PC-9 (cell line): ENCODE measurements at places on chromosomes 2 and 18.

DNA sequence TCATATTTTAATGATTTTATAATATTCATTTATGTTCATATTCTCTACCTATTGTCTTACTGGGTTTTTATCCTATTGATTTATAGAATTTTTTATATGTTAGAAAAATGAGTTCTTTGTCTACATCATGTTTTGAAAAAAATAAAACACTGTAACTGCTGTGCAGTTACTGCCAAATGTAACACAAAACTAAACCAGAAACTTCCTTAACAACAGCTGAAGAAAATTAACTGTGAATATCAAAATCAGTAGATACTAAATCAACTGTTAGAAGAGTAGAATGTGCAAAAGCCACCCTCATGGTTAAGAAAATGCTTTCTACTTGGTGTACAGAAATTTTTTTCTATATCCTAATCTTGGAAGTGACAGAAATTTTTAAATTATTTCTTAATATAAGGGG, 69.5 kb downstream of the PTRHD1 start:
- DNase-seq: no peak

DNA sequence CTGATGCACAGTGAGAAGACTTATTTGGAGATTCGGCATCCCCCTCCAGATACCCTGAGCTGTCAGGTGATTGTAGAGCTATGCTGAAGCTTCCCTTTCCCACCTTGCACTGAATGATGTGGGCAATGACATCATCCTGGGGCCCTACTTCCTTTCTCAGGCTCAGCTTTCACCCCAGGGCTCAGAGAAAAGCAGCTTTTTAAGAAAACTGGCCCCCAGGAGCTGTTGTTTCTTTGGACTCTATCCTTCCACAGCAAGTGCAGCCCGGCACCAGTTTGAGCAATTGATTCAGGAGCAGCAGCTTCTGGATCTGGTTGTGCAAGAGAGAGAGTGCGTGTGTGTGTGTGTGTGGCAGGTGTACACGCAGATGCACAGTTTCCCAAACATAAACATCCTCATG, 251.3 kb downstream of the ANAPC1 start:
- no peak for DNase-seq

DNA sequence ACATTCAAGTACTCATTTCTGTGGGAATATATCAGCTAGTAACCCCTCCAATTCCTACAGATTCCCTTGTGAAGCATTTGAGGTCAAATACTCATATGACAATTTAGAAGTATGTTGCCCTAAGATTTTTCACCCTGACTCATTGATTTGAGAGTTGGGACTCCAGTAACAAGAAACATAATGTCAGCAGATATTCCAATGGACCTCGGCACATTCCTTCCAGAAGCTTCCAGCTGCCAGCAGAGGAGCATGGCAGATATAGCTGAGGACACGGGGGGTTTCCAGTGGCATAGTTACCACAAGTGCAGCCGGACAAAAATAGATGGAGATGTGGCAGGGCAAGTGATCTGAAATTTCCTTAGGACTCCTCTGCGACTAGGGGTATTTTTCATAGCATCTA, 101.9 kb upstream of the ARHGAP28 start:
- DNase-seq: no peak

- no peak for DNase-seq
Measured at GRCh38 chr2:43074592-43075053, 151.8 kb downstream of the ZFP36L2 start.

DNA sequence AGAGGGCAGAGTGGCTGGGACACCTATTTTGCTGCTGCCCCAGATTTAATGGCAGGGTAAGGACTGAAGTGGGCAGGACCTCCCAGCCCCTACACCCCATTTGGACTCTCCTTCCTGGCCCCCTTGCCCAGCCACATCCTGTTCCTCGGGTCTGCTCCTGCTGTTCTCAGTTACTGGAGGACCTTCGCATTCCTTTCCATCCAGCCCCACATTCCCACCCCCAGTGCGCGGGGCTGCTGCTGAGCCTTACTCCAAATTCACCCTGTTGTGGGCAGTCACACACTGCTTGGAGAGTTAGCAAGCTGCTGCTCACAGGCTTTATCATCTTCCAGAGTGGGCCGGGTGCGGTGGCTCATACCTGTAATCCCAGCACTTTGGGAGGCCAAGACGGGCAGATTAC, 75.2 kb upstream of the SLC14A2 start:
- DNase-seq: no peak

DNA sequence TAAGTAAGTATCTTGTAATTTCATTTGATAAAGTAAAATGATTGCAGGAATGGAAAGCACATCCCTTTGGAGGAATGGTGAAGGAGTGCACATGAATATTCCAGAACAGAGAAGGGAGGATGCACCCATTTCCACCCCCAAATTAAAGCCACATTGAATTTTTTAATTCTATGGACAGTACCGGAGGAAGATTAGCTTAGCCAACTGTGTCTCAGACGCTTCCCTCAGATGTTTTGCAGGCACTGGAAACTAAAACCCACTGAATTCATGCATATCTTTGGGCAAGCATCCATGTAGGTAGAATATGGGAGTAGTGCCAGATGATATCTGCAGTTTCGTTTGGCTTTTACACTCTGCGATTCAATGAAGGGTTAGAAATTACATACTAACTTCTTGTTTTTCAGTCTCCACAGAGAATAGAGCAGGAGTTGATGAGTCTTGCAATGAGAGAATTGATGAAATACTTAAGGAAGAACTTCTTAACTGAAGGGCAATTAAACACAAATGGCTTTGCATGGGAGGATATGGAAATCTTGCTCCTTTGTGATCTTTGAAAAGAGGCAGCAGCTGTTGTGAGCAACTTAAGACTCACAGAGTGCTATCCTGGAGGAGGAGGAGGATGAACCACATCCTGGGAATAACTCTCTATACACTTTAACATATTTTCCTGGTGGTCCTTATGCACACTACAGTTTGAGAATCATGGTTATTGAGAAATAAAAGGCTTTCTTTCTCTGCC, 71.7 kb upstream of the MYO3B start:
- DNase-seq: no peak

DNA sequence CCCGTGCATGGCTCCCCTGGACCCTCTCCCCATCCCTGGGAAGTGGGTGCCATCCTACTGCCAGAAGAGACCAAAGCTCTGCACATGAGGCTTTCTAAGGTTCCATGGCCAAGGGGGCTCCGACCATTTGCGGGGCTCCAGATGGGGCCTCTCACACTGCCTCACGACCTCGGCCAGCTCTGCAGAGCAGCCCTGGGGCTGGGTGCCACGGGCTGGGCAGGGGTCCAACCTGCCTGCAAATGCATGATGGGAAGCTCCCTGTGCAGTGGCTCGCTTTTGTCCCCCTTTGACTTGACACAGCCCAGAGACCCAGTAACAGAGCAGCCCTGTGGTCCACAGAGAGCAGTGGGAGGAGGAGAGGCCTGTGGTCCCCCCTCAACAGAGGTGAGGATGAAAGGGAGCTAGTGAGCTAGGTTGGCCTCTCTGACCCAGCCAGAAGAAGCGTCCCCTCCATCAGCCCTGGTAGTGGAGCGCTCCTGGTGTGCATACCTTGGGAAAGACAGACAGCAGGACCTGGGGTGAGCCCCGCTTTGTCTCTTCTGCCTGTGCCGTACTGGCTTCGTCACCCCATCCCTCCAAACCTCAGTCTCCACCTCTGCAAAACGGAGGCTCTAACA, 174.1 kb downstream of the DDX1 start:
- no peak for DNase-seq

DNA sequence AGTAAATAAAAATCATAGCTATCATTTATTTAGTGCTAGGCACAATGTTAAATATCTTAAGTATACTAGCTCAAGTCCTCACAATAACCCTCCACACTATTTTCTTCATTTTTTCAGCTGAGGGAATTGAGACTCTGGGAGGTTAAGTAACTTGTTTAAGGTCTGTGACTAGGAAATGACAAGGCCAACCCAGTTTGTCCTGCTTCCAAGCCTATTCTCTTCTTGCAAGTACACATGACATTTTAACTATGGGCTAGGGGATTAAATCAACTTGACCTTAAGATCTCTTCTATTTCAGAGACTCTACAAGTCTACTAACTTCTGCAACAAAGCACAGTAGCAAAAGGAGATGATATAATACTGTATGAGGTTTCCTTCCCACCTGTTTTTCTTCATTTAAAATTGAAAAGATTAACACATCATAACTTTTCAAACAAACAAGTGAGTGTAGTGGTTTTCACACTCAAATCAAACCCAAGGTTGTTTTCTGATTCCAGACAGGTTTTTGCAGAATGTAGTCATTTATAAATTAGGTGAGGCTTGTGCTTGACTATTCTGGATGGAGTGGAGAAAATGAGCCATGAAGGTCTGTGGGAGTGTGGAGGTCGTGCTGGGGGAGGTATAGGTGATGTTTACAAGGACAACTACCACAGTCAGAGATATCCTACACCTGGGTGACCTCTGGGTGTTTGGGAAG, 57.0 kb downstream of the CD28 start:
- no peak for DNase-seq

DNA sequence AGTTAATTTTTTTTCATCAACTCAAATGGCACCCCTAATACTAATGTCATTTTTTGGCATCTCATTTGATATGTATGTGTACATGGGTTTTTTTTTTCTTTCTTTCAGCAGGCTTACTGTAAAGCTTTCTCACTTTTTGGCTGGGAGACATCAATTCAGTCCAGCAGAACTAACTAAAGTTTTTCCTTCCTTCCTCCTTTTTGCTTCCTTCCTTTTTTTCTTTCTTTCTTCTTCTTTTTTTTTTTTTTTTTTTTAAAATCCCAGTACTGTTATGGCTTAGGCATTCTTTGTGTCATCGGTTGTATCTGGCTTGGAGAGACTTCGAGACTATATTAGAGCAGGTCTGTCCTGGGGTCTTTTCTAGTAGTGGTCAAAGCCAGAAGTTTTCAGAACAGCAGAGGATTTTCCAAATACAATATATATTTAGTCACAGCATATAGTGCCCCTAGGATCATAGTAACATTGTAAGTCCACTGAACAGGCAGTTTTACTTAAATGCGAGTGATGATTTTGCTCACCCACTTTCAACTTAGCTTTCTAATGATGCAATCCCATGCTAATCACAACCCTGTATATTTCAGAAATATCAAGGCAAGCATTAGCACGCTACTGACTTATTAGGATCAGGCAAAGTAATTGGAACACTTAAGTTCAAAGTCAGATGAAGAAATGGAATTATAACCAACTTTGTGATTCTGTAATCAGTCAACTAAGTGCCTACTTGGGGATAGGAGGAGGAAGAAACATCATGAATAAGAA, 4.0 kb downstream of the KLHL29 start:
- no peak for DNase-seq

DNA sequence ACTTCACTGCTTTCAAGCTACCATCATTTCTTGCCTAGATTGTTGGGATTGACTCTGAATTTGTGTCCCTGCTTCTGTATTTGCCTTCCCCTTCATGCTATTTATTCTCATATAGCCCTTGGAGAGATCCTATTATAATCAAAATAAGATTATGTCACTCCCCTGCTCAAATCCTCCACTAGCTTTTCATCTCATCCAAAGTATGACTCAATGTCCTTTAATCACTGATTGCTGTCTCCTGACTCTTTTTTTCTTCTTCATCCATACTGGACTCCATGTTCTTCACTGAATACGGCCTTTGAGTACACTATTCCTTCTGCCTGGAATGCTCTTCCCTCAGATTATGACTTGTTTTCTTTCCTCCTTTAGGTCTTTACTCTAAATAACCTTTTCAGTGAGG, 5.0 kb downstream of the RBKS start:
- no peak for DNase-seq

DNA sequence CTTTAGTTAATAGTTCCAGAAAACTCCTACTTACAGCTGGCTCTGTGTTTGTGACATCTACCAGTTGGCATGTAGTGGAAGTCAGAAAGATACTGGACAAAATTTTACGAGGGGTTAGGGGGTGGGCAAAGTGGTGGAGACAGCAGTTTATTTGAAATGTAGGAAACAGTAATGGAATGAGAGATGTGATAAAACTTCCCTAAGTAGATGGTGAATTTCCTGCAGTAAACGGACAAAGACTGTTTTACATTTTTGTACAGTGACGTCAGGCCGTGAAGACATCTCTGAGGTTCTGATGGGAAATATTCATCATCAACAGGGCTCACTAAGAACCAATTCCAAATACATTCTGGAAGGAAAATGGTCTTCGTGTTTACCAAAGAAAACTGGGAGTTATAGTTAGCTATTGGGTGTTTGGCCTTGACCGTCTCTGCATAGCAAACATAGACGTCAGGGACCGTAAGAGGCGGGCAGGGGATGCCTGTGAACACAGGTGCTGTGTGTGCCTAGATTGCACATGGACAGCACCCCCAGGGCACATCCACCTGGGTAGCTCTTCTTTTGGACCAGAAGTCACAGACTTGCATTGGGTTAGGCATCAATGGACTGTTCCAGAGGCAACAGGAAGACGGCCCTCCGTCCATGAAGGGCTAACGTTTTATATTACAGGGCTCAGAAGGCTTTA, 131.5 kb downstream of the ZNF516 start:
- DNase-seq: no peak

- DNase-seq: no peak
Measured at GRCh38 chr18:2529154-2529553, 42.2 kb downstream of the METTL4 start.

DNA sequence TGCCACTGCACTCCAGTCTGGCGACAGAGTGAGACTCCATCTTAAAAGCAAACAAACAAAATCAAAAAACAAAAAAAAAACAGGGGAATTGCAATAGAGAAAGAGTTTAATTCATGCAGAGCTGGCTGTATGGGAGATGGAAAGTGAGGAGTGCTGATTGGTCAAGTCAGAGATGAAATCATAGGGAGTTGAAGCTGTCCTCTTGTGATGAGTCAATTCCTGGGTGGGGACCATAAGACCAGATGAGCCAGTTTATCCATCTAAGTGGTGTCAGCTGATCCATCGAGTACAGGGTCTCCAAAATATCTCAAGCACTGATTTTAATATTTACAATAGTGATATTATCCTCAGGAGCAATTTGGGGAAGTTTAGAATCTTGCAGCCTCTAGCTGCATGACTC, 45.3 kb downstream of the FRZB start:
- no peak for DNase-seq

DNA sequence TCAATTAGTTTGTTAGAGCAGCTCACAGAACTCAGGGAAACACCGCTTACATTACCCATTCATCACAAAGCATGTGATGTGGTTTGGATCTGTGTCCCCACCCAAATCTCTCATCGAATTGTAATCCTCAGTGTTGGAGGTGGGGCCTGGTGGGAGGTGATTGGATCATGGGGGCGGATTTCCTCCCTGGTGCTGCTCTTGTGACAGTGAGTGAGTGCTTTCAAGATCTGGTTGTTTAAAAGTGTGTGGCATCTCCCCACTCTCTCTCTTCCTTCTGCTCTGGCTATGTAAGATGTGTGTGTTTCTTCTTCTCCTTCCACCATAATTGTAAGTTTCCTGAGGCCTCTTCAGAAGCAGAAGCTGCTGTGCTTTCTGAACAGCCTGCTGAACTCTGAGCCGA, 63.5 kb upstream of the AGPS start:
- no peak for DNase-seq
